ENCODE measurements at places on chromosomes 4 and X.

DNA sequence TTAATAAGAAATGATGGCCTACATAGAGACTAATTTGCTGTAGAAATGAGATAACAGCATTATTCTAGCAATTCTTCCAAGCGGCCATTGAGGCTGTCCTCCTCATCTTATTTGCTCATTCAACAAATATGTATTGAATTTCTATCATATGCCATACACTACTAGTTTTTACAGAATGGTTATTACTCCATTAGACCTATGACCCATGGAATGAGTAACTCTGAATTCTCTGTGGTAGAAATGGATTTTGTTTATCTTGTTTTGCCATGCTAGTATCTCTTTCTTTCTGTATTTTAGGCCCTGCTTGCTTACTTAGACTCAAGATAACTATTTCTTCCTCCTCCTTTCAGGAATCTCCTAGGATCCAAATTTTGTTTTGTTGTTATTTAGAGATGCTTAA lies 103.5 kb downstream of the RPA4 start:
- no peak for DNase-seq

DNA sequence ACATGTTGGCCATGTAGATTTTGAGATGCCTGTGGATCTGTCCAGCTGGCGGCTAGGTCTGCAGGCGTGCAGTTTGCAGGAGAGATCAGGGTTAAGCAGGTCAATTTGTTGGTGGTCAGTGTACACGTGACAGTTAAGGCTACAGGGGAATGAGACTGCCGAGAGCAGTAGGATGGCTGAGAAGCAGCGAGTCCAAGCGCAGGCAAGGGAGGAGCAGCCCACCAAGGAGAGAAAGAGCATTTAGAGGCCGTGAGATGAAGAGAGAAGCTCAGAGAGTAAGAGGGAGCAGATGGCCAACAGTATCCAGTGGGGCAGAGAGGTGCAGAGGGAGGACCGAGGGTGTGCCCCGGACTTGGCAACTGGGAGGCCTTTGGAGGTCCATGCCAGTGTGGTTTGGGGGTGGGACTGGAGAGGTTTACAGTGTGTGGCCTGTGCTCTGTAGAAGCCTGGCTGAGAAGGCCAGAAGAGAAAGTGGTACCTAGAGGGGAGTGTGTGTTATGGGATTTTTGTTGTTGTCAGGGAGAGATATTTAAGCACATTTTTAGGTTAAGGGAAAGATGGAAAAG lies 18.4 kb downstream of the SNX25 start:
- DNase-seq, result no peak

- no peak for DNase-seq
Measured at GRCh38 chrX:147170993-147171392, 356.4 kb upstream of the CXorf51A start.

- DNase-seq, result no peak
Measured at GRCh38 chr4:118417325-118417724, 64.5 kb upstream of the PRSS12 start.

DNA sequence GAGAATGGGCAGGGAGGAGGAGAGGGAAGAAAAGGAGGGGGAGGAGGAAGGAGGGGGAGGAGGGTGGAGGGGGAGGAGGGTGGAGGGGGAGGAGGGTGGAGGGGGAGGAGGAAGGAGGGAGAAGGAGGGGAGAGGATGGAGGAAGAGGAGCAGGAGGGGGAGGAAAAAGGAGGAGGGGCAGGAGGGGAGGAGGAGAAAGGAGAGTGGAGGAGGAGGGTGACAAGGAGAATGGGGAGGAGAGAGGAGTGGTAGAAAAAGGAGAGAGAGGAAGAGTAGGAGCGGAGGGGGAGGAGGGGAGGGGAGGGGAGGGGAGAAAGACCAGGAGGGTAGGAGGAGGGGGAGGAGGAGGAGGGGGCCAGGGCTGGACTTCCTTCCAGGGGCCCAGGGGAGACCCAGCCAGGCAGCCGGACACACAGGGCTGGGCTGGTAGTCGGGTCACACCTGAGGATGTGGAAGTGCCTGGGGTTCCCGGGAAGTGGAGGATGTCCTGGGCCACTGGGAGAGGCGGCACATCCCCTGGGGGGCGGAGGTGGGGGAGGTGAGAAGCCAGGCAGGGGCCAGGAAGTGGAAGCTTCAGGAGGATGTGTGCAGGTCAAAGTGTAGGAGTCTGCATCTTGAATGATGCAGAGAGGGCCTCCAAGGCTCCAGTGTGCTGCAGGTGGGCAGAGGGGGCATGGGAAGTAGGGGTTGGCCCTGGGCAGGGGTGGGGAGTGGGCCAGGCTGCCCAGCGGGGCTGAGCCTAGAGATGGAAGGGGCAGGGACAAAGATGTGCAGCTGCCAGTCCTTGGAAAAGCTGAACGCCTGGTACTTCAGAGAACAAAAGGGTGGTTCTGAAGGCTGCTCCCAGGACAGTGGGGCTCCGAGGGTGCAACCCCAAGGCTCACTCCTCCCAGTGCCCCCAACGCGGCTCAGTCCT lies 18.8 kb downstream of the IL3RA start:
- peak; percentile 40 for DNase-seq

DNA sequence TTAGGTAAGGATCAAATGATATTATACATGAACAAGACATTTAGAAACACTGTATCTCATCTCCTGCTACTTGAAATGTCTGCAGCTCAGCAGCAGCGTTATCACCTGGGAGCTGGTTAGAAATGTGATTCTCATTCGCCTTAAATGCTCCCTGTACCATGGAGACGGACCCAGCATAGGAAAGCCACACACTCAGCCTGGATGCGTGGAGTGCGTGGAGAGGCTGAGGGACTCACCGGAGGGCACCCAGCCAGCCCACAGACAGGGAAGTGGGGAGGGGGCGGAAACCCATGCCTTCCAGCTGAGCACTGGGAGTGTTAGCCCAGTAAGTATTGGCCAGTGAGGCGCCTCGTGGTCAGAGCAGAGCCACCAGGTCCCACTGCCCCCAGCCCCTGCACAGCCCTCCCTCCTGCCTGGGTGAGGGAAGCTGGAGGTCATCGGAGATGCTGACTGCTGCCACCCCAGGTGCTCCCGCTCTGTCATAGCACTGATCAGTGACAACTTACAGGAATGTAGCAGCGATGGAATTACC lies 15.2 kb downstream of the SUPT20HL1 start:
- no peak for DNase-seq

DNA sequence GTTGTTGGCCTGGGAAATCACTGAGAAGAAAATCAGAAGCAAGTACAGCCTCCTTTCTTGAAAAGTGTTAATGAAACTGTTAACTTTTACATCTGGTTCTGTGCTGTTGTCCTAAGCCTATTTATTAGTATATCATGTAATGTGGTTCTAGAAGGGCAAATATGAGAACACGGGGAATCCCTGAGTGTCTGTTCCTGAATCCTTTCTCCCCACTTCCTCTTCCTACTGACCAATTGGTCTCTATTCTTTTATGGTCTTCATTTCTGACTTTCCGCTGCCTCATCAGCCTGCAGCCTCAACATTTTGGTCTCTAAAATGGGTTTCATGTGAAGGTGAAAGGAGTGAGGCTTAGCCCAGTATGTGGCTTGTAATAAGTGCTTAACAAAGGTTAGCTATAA lies 159.9 kb upstream of the MAMLD1 start:
- DNase-seq, result no peak

DNA sequence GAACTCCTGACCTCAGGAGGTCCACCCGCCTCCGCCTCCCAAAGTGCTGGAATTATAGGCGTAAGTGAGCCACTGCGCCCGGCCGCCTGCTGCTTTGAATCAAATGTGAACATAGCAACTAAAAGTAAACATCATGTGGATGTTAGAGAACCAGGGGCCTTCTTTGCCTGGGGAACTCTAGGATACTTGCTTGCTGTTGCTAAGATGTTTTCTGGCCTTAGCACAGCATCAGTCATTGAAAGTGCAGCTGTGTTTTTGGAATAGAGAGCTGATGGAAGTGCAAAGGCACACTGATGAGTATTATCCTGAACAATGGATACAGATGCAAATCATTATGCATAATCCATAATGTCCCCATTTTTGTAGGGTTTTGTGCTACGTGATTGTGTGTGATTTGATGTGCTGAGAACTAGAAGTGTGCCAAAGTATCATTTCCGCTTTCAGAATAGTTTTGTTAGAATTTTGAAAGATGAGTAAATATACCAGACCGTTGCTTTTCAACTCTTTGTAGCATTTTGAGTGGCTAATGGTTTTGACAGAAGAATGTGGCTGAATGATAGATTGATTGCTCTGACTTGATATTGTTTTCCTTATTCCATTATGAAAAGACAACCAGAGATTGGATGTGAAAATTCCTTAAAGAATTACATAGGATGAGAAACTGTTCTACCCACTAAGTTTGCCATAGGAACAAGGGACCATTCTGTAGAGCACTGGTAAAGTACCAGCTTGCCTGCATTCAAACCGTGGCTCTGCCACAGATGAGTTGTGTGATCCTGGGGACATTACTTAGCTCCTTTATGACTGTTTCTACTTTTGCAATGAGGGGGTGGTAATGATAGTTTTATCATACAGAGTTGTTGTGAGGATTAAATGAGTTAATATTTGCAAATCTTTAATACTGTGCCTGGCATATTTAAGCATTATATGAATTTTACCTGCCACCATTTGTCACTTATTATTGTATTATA lies 74.7 kb downstream of the REPS2 start:
- DNase-seq, result no peak

GRCh38 chrX:100731441-100732281 lies at the start of gene SYTL4:
TSS of gene SYTL4 (minus strand) at chrX:100732121. CDS start at chrX:100702037, 30,084 bp downstream.
- peak; percentile 58 for DNase-seq

DNA sequence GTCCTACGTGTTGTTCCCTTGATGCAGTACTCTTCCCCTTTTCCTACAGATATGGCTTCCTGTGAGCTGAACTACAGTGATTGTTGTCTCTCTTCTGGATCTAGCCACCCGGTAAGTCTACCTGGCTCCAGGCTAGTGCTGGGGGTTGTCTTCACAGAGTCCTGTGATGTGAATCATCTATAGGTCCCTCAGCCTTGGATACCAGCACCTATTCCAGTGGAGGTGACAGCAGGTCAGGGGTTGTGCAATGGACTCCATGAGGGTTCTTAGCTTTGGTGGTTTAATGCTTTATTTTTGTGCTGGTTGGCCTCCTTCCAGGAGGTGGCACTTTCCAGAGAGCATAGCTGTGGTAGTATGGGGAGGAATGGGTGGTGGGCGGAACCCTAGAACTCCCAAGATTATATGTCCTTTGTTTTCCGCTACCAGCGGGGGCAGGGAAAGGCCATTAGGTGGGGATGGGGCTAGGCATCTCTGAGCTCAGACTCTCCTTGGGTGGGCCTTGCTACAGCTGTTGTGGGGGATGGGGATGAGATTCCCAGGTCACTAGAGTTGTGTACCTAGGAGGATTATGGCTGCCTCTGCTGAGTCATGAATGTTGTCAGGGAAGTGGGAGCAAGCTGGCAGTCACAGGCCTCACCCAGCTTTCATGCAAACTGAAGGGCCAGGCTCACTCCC lies 121.4 kb upstream of the ANKRD50 start:
- no peak for DNase-seq

DNA sequence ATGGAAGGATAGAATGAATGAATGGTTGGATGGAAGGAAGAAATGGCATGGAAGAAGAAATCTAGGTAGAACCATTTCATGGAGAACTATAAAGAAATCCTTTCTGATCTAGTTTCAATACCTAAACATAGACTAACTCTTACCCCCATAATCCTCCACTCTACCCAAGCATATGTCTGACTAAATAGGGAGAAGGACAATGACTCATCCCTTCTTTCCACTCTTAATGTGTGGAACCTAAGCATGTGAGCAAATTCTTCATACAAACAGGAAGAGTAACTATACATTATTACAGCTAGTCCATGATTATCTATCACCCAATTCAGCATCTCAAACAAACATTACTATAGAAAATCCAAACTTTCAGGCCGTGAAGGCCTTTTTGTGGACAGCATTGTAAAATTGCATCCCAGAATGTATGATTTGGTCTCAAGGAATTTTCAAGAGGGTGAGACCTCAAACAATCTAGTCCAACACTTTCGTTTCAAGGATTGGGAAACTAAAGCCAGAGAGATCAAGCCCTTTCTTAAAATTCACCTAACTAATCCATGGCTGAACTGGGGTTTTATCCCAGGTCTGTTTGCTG lies 11.2 kb downstream of the C1QTNF7 start:
- peak; percentile 1 for DNase-seq

DNA sequence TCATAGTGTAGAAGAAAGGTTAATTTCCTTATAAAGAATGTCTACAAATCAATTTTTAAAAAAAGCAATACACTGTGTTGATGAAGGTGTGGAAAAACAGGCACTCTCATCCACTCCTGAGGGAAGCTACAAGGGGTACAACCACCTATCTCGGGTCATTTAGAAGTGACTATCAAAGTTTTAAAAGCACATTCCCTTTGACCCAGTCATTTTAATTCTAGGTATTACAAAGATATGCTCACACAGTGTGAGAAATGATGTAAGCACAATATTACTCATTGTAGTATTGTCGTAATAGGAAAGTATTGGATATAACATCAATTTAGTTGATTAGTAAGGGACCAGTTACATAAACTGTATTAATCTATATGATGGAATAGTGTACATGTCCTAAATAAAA lies 7.4 kb upstream of the HCCS start:
- DNase-seq, result no peak

- DNase-seq, result no peak
Measured at GRCh38 chr4:110955748-110956147, 332.9 kb upstream of the PITX2 start.

- no peak for DNase-seq
Measured at GRCh38 chrX:5733501-5733900, 495.2 kb downstream of the NLGN4X start.

DNA sequence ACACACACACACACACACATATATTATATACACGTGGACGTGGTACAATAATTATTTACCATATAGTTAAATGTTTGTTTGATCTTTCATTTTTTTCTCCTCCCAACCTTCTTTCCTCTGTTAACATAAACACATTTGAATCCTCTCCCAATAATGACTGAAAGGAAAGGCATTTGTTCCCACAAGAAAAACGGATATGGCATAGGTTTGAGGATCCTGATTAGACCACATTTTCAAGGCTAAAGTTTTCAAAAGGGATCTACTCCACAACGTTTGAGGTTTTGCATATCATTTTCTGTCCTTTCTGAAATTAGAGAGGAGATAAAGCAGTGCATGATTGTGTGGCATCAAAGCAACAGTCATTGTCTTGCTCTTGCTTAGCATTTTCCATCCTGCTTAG lies 1883.4 kb downstream of the STIM2 start:
- no peak for DNase-seq

- peak; percentile 90 for DNase-seq
Measured at GRCh38 chr4:128574706-128575105, 234.8 kb upstream of the JADE1 start.

DNA sequence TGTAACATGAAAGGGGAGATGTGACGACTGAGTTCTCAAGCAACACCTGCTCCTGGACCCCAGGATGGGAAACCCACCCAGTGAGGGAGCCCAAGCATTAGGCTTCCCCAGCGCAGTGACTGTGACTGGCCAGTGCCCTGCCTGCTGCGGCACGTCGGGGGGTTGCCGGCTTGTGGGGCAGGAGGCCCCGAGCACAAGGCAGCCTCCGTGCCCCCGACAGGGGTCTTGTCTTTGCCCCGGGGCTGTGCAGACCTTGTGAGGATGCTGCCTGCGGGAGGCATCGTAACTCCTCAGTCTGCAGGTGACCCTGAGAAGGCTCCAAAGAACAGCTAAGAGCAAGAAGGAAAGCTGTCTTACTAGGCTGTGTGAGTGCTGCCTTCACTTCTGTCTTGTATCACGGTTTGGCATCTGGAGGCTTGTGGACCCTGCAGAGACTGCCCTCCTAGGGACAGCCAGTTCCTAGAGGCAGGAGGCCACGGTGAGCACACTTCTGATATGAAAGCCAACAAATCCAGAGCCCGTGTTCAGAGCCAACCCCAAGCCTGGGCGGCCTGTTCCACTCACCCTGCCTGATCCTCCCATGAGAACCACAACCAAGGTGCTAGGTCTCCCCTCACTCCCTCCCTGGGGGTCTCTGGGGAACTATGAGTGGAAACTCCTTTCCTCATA lies 47.7 kb downstream of the FGFRL1 start:
- DNase-seq, result no peak

GRCh38 chrX:100635040-100635439 lies 1.6 kb downstream of the TSPAN6 start:
- no peak for DNase-seq
